ENCODE measurements at places on chromosomes 3 and 15. TPM values are rescaled to one million over a fixed set of nuclear protein-coding genes. Genes with fewer than 3 reads are reported as not detected.
A peak's percentile ranks its signal among the peaks of the same experiment; 100 is the strongest.

Gene KLHL6
- total RNA-seq: 0.76 TPM

Gene SPSB4
- total RNA-seq: not detected

Gene RARB
- 2.5 TPM for total RNA-seq

Gene GAP43
- not detected for total RNA-seq

Gene HRG
- 0.12 TPM for total RNA-seq

Gene LRRC57
- 11.6 TPM for total RNA-seq

Gene GPR149
- total RNA-seq: not detected

Gene ACVR2B
- total RNA-seq: 1.5 TPM

Gene PLA2G4D
- 1.5 TPM for total RNA-seq

Gene SLITRK3
- 0.16 TPM for total RNA-seq

Gene ABHD17C
- 45.3 TPM for total RNA-seq

Gene SNTN
- total RNA-seq: not detected

Gene CHAC1
- total RNA-seq: 31.8 TPM

Gene HCN4
- total RNA-seq: not detected

Gene KCNAB1
- 0.56 TPM for total RNA-seq

DNA sequence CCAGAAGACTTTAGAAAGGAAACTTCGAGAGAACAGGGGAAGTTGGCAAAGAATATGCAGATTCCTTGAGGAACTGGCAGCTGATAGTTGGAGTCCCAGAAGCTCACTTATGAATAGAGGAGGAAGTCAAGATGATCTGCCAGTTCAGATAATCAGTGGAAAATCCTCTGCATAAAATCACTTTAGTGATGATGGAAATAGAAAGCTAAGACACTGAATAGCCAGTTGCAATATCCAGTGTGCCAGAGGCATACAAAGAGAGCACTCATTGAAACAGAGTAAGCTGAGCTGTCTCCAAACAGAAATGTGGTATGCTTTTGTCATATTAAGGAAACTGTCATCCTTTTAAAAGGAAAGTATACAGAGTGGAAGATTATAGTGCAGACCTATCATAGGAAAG is 1207.6 kb downstream of the OTOL1 start:
- ATAC-seq: no peak

- no peak for ATAC-seq
Measured at GRCh38 chr3:159859424-159859823, 129.2 kb upstream of the IL12A start.

GRCh38 chr3:172140499-172141391 is 101.4 kb downstream of the FNDC3B start:
- ATAC-seq: peak; percentile 88

DNA sequence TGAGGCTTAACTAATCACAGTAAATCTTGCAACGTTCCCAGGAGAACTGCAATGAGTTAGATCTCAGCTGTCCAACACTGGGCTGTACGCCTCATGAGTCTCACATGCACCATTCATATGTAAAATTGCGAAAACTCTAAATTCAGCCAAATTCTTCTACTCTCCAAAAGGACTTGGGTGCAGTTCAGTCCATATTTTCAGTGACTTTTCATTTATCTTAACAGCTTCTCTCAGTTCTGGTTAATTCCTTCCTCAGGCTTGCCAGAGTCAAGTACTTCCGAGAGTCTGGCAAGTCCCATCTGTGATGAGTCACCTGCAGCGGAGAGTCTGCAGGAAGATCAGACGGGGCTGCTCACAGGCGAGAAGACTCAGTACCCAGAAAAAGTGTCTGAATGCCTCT is 11.5 kb downstream of the CCDC80 start:
- ATAC-seq: peak; percentile 88

DNA sequence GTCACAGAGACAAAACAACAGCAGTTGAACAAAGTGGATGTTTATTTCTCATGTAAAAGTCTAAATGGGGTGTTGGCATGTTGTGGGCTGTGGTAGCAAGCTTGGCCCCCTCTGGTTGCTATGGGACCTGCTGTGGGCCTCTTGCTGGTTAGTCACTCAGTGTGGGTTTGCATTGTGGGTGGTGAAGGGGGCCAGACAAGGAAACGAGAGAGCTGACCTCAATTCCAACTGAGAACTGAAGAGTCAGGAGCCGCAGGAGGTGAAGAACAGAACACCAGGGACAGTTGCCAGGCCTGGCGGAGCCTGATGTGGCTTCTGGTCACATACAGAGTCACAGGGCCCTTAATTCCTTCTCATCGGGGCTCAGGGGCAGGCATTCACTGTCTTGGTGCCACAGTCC is 1.9 kb upstream of the ADPGK start:
- no peak for ATAC-seq

DNA sequence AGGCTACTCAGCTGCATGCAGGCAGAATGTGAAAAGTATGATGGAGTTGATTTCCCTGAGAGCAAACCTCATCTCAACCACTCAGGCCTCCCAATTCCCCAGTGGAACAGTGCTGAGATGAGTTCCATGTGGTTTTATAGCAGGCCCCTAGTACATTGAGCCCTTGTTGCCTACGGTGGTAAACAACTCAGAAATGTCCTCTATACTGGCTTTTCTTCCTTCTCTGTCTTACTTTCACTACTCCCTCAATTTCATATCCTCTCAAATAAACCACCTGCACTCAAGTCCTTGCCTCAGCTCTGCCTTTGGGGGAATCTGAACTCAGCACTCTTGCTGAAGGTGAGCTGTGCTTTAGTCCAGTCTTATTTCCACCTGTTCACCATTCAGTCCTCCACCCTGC is 399.9 kb downstream of the PDCD6IP start:
- no peak for ATAC-seq

DNA sequence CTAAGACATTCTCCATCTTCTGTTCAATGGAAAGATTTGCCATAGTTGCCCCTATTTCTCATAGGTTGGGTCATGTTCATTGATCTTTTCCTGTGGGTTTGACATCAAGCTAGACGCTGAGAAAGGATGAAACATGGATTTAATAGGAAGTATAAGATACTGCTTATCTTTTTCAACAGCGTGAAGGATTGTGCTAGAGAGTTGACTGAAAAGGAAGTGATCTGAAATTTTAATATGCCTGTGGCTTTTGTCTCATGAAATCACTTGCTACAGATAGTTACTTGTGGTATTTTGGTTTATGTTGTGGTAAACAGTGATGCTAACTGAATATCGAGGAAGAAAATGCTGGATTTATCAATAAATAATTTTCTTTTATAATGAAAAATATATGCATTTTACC is 442.9 kb downstream of the EDEM1 start:
- ATAC-seq: no peak

- ATAC-seq: no peak
Measured at GRCh38 chr3:8486434-8486833, 15.2 kb upstream of the LMCD1 start.

GRCh38 chr3:158085931-158086330 is 20.3 kb downstream of the SHOX2 start:
- ATAC-seq: no peak

DNA sequence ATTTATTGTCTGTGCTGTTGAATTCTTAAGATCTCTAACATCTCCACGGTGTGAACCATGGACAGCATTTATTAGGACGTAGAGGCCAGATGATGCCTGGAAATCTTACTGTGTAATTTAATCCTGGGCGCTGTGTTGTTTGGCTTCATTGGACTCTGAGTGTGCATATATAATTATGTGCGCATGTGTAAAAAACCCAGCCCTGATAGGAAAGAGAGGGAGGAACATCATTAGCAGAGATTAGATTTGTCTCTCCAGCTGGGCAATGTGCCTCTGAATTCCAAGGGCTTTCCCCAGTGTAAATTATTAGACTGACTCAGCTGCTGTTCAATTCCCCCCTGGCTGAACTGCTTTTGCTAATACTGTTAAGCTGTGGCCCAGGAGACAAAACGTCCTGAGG is 39.6 kb downstream of the MAP3K13 start:
- peak; percentile 48 for ATAC-seq

DNA sequence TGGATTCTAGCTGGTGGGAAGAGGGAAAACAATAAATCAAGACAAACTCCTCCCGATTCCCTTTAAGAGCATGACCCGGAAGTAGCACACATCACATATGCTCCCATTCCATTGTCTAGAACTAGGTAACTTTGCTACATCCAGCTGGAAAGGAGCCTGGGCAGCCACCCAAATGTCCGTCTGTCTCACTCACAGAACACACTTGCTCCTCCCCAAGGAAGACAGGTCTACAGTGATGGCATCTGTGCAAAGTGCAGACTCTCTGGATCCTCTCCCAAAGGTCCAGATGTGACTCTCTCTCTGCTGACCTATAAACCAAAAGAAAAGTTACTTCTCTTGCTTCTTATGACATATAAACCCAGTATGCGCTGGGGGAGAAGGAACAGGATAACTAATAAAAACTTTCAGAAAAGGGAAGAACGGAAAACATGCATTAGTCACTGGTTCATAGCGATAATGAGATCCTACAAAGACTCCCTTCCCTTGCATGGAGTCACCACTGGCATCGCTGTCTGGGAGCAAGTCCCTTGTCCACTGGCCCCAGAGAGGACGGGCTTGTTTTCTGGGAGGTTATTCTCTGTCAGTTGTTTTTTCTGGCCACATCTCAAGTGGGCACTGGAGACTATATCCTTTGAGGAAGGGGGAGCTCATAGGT is 29.8 kb upstream of the EPHB3 start:
- ATAC-seq: no peak

DNA sequence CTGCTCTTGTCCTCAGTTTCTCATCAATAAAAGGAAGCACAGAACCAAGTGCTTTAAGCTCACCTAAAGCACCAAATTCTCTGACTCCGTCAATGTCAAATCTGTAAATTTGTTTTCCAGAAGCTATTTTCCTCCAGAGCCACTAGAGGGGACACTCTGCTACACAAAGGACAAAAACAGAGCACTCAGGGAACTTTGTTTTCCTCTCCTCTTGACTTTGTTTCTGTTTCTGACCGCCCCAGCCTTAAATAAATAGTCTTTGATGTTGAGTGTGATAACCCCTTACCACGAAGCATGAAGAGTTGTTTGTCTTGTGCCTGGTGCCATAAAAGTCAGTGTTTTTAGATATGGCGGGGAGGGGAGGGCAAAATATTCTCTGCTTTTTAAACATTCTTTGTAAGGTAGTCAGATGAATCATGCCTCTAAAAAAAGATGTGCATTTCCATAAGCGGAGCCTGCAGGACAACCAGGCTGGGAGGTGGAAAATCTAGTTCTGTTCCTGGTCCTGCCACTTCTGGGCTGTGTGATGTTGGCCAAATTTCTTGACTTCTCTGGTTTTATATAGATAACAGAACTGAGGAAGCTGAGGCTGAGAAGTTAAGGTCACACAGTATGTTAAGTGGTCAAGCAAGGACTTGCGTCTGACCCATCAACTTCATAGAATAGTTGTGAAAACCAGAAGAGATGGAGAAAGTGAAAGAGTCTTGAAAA is 7.3 kb upstream of the ZBTB38 start:
- ATAC-seq: peak; percentile 69

DNA sequence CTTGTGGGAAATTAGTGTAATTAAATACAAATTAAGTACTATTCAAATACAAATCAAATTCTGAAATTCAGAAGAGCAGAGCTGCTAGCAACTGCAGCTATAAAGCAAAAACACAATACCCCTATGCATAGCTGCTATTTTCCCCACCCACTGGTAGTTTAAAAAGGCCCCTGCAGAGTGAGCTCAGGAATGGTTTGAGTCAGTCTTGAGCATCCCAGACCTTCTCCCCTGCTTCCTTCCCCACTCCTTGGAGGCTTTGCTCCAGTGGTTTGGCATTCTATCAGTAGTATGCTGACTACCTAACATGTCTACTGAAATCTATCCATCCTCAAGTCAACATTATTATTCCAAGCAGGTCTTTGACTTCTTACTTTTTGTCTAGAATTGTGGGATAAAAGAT is 53.0 kb downstream of the EFHB start:
- no peak for ATAC-seq

- no peak for ATAC-seq
Measured at GRCh38 chr3:178507507-178508442, 28.5 kb upstream of the KCNMB2 start.

- ATAC-seq: no peak
Measured at GRCh38 chr3:106386050-106386449, 517.2 kb upstream of the CBLB start.

DNA sequence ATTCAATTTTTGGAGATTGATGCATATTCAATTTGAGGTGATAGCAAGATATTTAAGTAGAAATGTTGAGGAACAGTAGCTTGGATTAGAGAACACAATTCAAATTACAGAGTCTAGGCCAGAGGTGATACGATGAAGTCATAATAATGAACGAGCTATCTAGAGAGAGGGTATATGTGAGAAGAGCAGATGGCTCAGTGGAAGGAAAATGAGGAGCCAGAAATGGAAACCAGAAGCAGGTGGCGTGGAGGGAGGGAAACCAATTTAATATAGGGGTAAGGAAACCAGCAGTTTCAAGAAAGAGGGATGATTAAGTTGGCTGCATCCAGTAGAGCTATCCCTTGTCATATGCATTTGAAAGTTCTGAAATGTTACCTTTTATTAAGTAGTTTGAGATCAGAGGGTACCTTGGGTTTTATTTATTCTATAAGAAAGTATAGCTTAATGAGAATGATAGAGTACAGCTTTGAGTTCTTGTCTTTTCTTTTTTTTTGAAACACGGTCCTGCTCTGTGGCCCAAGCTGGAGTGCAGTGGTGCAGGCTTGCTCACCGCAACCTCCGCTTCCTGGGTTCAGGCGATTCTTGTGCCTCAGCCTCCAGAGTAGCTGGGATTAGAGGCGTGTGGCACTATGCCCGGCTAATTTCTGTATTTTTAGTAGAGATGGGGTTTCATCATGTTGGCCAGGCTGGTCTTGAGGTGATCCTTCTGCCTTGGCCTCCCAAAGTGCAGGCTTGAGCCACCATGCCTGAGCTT is 22.1 kb downstream of the NCK1 start:
- ATAC-seq: no peak

GRCh38 chr15:75170711-75171341 is 30.9 kb upstream of the C15orf39 start:
- ATAC-seq: no peak

DNA sequence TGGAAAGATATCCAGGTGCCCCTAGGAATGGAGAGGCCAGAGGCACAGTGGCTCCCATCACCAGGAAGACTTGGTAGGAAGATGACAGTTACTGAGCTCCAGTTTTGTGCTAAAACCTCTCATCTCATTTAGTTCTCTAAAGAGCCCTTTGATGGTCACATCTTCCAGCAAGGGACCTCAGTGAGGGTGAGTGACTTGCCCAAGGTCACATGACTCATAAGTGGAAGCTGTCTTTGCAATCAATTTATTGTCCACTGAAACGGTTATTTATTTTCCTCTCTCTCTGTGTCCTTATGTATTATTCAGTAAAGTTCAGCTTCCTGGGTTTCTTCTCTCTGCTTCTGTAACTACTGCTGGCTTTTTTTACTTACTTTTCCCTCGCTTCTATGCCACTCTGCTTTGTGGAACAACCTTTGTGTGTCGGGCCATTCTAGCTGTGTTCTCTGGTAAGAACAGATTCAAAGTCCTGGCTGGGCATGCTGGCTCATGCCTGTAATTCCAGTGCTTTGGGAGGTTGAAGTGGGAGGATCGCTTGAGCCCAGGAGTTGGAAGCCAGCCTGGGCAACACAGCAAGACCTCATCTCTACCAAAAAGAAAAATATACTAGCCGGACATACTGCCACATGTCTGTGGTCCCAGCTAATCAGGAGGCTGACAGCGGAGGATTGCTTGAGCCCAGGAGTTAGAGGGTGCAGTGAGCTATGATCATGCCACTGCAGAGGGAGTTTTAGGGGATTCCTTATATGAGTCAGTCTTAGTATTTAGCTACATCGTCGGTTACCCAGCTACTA is 55.9 kb downstream of the PDIA5 start:
- ATAC-seq: no peak
